ENCODE measurements at places on chromosomes 11 and 22.

DNA sequence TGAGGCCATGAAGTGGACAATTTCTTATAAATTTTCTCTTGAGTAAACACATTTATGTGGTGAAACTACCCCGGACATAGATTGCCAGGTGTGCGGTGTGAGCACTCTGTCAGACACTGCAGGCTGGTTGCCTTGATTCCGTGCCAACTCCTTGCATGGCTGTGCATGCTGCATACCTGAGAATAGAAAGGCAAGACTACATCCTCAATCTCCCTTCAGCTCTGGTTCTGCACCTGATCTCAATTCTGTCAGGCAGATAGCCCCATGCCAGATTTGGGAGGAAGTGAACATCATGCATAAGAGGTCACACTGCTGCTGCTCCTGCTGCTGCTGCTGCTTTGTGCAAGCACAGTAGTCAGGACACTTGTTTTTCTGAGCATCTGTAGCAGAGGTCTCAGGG lies 42.5 kb upstream of the DEUP1 start:
- DNase-seq = no peak

- no peak for DNase-seq
These were observed 12.3 kb upstream of the ARAP1 start for GRCh38 chr11:72764503-72764902.

GRCh38 chr11:134282121-134283045 lies 6.2 kb downstream of the GLB1L3 start:
- DNase-seq = no peak

GRCh38 chr11:9720290-9720630 lies 56.4 kb downstream of the SWAP70 start:
- no peak for DNase-seq

DNA sequence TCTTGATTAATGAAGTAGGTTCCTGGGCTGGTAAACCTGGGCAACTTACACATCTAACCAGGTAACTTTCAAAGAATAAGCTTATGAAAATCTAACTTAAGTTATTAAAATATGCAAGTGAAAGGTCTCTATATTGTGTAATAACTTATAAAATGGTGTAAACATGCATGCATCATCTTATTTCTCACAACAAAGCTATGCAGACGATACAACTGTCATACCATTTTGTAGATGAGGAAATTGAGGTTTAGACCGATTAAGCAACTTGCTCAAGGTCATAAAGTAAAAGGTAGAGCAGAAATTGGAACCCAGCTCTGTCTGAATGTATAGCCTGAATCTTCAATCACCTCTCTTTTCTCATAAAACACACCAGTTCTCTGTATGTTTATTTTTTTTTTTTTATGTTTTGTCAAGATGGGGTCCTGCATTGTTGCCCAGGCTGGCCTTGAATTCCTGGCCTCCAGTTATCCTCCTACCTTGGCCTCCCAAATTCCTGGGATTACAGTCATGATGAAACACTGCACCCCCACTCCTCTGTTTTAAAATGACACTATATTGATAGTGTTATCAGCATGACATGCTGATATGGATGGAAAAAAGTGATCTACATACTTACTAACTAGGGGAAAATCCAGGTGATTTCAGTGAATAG lies 109.6 kb downstream of the SGSM3 start:
- no peak for DNase-seq

GRCh38 chr22:23896166-23896522 lies 2.0 kb downstream of the MIF start:
- DNase-seq = no peak

GRCh38 chr11:11982975-11983374 lies 25.5 kb downstream of the DKK3 start:
- no peak for DNase-seq

DNA sequence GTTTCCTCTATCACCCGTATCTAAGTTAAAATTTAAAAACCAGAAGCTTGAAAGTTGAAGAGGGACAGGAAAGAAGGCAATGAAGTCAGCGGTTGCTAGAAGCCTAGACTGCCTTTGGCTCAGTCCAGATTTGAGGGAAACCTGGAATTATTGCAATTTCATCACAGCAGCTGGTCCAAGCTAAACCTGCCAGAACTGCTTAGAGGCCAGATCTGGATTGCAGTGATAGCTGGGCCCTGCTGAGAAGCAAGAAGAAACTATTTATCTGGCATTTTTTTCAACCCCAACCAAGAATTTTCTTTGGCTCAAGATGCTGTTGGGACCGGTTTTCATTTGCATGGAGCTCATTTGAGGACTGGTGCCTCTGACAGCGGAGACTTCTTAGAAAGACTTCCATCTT lies 121.5 kb upstream of the TEAD1 start:
- no peak for DNase-seq

DNA sequence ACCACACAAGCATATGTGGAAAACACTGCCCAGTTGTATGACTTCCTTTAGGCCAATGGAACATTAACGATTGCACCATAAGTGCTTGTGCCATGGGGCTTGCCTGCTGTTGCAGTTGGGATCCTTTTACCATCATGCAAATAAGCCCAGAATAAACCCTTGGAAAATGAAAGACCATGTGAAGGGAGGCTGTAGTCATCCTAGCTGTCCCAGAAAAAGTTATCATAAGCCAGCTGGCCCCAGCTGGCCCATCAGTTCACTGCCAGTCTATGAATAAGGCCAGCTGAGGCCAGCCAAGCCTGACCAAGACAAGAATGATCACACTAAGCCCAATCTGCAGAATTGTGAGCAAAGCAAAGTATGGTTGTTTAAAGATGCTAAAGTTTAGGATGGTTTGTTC lies 253.9 kb upstream of the ARHGAP20 start:
- DNase-seq = no peak

GRCh38 chr22:17920145-17920605 lies 104.2 kb downstream of the MICAL3 start:
- DNase-seq = no peak

GRCh38 chr11:14015711-14016110 lies 53.2 kb downstream of the SPON1 start:
- DNase-seq = no peak

- DNase-seq = no peak
These were observed 11.2 kb upstream of the PAX6 start for GRCh38 chr11:31822175-31822926.

GRCh38 chr11:428295-428694 lies 13.5 kb upstream of the SIGIRR start:
- no peak for DNase-seq

DNA sequence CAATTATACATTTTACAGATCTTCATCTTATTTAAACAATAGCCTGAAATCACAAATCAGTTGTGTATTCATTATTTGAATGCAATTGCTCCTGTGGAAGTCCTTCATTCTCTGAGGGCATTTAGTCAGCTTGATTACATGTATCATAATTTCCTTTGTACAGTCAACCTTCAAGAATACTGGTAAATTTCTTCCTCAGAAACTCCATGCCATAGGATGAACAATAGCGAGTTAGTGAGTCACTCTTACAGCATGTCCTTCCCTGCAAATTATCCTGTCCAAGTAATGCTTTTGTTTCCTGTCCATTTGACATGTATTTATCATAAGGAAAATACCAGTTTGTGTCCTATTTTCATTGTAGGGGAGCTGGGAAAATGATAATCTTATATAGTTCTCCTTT lies 3.8 kb downstream of the OR10S1 start:
- DNase-seq = no peak

GRCh38 chr22:27971926-27972325 lies 52.9 kb upstream of the PITPNB start:
- no peak for DNase-seq

DNA sequence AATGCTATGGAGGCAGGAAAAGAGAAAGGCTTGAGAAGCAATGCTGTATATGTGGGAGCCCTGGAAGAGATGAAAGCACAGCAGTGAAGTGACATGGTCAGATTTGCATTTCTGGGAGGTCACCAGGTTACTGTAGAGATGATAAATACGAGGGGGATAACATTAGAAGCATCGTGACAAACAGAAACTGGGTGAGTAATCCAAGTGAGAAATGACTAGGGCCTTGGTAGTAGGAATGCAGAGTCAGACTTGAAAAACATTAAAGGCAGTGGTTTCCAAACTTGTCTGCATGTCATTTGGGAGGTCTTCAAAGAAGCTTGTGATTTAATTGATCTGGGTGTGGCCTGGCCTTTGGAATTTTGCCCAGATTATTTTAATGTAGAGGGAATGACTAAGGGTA lies 43.9 kb downstream of the CCDC34 start:
- DNase-seq = peak; percentile 43

- peak; percentile 16 for DNase-seq
These were observed 32.5 kb upstream of the ATXN10 start for GRCh38 chr22:45638834-45639746.

DNA sequence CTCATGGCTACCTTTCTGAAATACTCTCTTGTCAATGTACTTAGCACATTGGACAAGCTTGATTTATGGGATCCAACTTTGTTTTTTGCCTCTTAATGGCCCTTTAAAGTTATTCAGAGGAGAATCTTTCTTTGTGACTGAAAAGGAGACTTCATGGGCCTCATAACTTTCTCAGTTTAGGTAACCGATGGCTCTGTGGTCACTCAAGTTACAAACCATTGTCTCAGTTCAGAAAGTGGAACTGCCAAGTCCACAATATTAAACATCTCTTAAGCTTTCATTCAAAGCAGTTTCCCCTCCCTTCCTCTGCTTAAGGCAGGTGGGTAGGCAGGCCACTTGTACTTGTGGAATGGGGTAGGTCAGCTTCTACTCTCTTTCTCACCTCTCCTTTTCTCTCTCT lies 12.3 kb upstream of the ARL14EP start:
- DNase-seq = no peak

- DNase-seq = no peak
These were observed 84.5 kb downstream of the MN1 start for GRCh38 chr22:27717094-27717493.

GRCh38 chr11:77654770-77655434 lies 17.3 kb upstream of the CLNS1A start:
- no peak for DNase-seq

DNA sequence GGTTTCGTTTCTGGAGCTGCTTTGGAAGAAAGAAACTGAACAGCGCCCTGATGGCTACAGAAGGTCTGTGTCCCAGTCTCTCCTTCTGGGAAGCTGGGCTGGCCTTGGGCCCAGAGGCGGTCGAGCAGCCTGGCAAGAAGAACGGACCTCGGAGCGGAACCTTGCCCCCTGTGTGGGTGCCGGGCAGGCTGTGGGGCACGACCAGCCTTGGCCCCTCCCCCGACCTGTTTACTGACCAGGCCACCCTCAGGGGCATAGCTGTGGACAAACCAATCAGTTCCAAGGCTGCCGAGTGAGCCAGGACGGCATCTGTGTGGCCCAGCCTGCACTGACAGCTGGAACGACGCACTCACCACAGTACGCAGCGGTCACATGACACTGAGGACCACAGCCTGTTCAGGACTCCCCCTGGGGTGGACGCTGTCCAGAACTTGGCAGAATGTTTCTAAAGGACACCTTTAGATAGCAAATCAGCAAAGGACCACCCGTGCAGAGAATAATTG lies 7.2 kb downstream of the PIM3 start:
- DNase-seq = no peak

GRCh38 chr11:128766591-128767081 lies 72.8 kb downstream of the FLI1 start:
- no peak for DNase-seq

DNA sequence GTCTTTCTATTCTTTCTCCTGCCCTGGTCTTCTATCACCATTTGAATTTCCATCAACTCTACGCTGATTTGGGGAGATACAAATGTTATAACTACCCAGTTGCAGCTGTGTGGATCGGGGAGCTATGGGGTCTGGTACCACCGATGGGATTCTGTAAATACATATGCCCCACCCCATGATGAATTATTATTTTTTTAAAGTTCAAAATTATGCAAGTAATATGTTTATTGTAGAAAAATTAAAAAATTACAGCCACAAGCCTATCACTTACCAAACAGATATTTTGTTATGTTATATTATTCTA lies 52.4 kb upstream of the CLMP start:
- no peak for DNase-seq

- no peak for DNase-seq
These were observed 6.7 kb upstream of the ADAMTS15 start for GRCh38 chr11:130441719-130442118.

DNA sequence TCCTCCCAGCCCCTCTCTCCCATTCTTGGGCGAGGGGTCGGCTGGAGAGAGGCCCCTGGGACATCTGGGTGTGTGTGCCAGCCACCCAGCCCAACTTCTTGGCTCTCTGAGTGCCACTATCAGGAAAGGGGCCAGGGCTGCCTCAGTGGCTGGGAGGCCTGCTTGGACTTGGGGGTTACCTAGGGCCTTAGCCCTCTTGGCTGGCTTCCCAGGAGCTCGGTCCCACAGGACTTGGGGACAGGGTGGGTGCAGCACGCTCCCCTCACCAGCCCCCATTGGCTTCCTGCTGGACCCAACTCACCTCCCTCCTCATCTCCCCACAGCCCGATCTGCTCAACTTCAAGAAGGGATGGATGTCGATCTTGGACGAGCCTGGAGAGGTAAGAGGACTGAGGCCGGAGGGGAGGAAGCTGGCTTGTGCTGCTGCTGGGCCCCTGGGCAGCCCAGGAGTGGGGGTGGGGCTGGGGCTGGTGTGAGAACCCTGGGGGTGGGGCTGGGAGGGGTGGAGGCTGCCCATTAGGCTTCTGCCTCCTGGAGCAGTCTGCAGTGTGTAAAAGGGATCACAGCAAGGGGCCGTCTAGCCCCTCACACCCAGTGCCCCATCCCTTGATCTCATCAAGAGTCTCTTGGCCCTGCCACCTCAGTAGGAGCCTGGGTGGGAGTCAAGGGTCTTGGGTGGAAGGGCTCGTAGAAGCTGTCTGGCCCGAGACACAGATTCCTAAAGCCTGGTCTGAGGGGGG lies 54.8 kb downstream of the TRIOBP start:
- no peak for DNase-seq

DNA sequence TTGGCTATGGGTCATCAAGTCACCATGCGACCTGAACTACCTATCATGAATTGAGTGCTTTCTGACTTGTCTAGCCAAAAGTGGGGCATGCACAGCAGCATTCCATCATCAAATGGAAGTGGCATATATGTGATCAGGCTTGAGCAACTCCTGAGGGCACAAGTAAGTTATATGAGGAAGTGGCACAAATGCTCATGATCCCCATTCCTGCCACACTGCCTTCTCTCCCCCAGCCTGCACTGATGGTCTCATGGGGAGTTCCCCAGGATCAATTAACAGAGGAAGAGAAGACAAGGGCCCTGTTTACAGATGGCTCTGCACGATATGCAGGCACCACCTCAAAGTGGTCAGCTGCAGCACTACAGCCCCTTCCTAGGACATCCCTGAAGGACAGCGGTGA lies 21.8 kb downstream of the MS4A4E start:
- DNase-seq = no peak

DNA sequence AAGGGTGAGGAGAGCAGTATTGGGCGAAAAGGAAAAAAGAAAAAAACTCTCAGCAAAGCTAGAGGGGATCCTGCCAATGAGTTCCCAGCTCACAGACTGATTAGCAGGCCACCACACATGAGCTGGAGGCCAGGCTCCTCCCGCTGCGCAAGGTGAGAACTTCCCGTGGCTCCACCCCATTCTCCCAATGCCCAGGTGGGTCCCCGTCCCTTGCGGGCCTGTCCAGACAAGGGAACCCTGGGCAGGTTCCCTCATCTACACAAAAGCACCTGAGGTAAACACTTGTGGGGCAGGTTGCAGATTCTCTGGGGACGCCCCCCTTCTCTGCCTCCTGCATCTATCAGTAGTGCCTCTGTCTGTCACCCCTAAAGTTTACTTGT lies 46.5 kb downstream of the CDPF1 start:
- DNase-seq = no peak

Measured in T-helper 1 cell (primary cell).